Astrocyte (in vitro differentiated cells and primary cell): ENCODE measurements at places on chromosomes 4 and X. TPM values are rescaled to one million over a fixed set of nuclear protein-coding genes. Genes with fewer than 3 reads are reported as not detected.

Gene SGMS2
- total RNA-seq, result 48.1 and 48.3 TPM in 2 replicates

Gene DCHS2
- total RNA-seq, result 0.25 and 0.36 TPM in 2 replicates

Gene P2RY8
- not detected in 2 replicates for total RNA-seq

Gene CT55
- total RNA-seq, result not detected in 2 replicates

Gene RASGEF1B
- 0.77 and 1.5 TPM in 2 replicates for total RNA-seq

Gene SPIN2B
- total RNA-seq, result 12.1 and 13.0 TPM in 2 replicates

Gene MAGEA10
- total RNA-seq, result not detected in 2 replicates

Gene SLC34A2
- total RNA-seq, result 0.26 and 0.32 TPM in 2 replicates

DNA sequence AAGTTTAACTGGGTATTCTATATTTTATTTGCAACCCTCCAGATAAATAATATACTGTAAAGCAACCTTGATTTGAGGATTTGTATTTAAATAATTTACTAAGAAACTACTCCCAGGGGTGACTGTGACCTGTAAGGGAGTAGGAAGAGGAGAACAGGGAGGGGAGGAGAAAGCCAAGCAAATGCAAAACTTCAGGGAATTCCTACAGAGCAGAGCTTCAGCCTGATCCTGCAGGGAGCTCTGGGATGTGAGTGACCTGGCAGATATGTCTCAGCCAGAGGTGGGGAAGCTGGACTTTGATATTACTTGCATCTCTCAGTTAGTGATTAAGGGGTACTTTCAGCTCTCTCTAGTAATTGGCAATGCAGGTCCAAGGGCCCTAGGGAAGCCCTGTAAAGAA is 302.0 kb downstream of the FRMPD4 start:
- no peak for DNase-seq

- no peak for DNase-seq
These were observed 291.6 kb downstream of the CAMK2D start for GRCh38 chr4:113469926-113470325.

DNA sequence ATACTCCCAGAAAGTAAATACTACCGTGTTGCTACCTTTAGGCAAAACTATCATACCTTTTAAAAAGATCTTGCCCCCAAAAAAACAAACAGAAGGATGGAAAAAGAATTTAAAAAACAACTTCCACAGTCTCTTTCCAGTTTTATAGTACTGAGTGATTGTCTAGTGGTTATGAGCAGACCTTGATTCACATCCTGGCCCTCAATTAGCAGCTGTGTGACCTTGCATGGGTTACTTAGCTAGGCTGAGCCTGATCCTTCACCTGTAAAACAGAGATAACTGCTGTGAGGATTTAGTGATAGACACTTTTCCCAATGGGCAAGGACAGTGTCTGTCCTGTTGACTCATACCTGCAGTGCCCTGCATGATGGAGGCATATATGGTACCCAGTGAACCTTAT is 49.0 kb downstream of the SMAD1 start:
- DNase-seq, result no peak

DNA sequence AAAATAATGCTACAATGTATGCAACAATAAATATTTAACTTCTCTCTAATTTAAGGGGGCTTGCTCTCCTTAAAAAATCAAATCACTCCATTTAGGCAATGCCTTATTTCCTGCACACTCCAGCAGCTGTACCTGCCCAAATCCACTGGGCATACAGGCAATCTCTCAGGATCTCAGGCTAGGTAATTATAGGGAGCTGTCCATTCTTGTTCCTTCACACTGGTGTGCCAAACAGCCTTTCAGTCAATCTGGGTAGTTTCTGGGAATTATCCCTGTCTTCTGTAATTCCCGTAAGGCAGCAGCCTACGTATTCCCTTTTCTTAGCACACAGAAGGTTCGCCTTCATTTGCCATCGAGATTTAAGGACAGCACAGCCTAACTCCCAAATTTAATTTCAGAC is 922.6 kb upstream of the SLIT2 start:
- no peak for DNase-seq

DNA sequence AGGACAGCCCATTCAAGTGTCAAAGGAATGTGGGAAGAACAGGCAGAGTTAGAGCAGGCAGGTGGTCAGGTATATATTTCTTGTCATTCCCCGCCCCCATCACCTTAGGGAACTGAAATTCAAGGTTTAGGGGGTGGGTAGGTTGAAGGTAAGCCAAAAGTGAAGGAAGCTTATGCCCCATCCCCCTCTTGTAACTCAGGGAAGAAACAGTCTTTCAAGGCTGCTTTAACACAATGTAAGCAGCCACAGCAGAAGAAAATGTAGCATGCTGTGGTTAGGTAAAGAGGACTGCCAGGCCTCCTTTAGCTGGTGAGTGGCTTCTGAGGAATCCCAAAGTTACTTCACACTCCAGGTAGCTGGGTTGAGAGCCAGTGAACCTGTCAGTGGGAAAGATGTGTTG is 122.3 kb downstream of the RS1 start:
- peak; percentile 6 for DNase-seq

DNA sequence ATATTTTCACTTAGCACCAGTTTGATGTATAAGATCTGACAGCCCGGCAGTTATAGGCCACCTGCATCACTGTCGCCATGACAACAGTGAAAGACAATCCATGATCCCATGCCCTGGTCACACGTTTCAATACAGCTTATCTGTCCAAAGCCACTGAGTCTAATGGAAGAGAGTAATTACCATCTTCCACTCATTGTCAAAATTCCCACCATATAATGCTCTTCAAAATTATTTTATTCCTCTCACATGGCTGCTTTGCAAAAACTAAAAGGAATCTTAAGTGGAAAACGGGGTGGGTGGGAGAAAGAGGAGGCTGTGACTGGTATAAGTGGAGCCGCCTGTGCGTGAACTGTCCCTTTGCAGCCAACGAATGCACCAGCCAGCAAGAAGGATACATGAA is 44.2 kb downstream of the MAML3 start:
- no peak for DNase-seq

DNA sequence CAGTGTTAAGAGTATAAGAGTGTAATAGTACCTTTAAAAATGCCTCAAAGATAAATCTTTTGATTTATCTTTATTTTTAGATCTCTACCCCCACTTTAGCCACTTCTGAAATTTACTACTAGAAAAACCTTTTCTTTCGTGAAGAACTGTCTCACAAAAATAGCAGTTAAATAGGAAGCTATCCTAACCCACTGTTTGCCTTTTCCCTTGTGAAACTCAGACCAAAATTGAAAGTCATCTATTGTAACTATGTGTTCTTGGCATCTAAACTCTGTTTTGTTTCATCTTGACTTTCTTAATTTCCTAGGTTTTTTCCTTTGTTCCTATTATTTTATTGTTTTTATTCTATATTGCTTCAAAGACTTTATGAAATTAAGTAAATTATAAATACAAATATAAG is 7.8 kb upstream of the TMEM144 start:
- DNase-seq, result no peak

DNA sequence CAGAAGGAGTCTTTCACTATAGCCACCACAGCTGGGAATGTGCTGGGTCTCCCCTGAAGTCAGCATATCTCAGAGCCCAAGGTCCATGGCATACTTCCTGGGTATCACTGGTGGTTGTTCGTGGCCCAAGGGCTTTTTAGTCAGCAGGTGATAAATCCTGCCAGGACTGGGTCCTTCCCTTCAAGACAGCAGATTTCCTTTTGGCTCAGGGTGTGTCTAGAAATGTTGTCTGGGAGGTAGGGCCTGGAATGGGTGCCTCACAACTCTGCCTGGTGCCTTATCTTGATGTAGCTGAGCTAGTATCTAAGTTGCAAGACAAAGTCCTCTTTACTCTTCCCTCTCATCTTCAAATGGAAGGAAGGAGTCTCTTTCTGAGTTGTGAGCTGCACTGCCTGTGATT is 102.4 kb upstream of the TMLHE start:
- no peak for DNase-seq

- DNase-seq, result peak; percentile 68
These were observed 151.4 kb upstream of the USP9X start for GRCh38 chrX:40933706-40934425.

- DNase-seq, result no peak
These were observed 83.8 kb upstream of the BOD1L1 start for GRCh38 chr4:13711233-13711785.

DNA sequence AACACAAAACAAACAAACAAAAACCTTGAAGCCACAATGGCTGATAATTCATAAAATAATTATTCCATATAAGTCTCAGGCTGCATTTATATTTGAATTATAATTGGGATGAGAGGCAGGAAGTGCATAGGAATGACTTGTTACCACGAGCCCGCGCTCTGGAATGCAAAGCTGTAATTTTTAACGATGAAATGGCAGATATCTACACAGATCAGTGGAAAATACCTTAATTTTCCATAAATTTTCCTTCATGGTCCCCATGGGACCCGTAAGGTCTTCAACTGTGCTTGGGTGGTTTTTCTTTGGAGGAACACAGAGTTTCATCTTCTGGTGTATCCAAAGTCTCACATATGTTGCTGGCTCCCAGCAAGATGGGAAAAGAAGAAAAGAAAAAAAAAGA is 226.8 kb downstream of the SHOX start:
- no peak for DNase-seq

DNA sequence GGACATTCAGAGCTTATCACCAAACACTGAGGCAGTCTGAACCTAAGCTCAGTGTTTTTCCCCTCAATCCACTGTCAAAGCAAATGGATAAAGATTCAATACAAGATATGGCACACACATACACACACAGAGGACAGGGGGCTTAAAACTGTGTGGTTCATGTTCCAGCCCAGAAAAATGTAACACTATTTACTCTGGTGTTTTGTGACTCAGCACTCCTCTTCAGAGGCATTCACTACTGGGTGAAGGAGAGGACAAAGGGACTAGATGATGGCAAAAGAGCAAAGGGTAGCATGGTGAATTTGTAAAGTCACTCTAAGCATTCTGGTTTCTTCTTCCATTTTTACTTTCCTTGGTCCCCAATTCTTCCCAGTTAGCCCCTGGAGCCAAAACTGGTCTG is 120.3 kb downstream of the ARHGEF9 start:
- no peak for DNase-seq

- DNase-seq, result no peak
These were observed 272.2 kb upstream of the RASGEF1B start for GRCh38 chr4:81743731-81744435.
